NB4 (cell line): ENCODE measurements at places on chromosomes 13 and 19.

DNA sequence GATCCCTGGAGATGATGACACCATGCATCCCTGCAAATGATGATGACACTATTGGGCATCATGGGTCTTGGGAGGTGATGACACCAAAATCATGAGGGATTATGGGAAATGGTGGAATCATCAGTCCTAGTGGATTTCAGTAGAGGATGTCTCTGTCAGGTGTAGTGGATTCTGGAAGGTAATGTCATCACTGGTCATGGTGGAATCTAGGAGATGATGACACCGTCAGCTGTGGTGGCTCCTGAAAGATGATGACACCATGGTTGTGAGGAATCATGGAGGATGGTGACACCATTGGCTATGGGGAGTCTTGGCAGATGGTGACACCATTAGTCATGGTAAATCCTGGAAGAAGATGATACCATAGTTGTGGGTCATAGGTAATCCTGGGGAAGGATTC, 11.9 kb downstream of the SHISA7 start:
- DNase-seq, result no peak

DNA sequence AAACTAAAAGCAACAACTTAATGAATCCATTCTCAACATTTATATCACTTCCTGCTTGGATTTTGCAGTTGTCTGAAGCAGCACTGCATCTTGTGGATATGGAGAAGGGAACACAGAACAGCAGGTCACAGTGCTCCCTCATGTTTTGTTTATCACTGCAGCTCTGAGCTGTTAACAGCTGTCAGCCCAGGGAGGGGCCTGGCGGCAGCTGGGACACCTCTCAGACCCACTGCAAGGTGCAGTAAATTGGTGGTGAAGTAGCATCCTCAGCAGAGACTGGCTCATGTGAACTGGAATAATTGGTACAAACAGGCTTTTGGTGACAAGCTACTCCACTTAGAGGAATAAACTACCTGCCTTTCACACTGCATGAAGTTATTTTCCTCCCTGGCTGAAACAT, 170.4 kb downstream of the LIG4 start:
- no peak for DNase-seq

DNA sequence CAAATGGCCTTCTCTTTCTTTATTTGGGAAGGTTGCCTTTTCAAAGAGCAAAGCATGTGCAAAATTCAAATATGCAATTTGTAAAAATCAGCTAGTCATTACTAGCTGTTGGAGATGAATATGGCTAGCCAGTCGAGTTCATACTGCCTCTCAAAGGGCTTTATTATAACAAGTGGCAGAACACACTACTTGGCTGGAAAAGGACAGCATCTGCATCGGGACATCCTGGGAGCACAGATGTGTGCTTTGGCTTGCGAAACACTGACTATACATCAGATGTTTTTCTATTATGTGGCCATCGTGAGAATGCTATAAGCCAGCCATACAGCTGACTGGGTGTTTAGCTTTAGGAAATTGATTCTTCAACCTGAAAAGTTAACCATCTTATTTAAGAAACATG, 424.2 kb downstream of the KCTD12 start:
- no peak for DNase-seq

GRCh38 chr13:29758531-29759114, 91.8 kb downstream of the UBL3 start:
- DNase-seq, result peak; percentile 97

- no peak for DNase-seq
These were observed 54.5 kb downstream of the STK24 start for GRCh38 chr13:98522371-98522770.

- no peak for DNase-seq
These were observed 43.3 kb upstream of the GPC6 start for GRCh38 chr13:93183302-93183701.

DNA sequence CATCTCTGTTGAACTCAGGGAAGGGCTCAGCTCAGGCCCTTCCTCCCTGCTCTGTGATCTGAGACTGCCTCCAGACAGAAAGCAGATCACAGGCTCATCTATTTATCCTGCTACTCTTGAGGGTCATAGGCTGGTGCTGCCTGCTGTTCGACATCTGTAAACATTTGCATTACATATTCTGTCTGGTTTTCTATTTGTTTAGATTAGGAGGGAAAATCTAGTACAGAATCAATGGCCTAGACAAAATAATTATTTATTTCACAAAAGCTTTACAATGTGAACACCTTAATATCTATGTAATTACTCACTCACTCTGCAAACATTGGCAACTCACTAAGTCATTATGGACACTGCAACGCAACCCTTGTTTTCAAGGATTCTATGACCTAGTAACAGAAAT, 43.0 kb downstream of the CEP89 start:
- no peak for DNase-seq

- peak; percentile 90 for DNase-seq
These were observed 47.7 kb upstream of the USPL1 start for GRCh38 chr13:30569901-30570576.

DNA sequence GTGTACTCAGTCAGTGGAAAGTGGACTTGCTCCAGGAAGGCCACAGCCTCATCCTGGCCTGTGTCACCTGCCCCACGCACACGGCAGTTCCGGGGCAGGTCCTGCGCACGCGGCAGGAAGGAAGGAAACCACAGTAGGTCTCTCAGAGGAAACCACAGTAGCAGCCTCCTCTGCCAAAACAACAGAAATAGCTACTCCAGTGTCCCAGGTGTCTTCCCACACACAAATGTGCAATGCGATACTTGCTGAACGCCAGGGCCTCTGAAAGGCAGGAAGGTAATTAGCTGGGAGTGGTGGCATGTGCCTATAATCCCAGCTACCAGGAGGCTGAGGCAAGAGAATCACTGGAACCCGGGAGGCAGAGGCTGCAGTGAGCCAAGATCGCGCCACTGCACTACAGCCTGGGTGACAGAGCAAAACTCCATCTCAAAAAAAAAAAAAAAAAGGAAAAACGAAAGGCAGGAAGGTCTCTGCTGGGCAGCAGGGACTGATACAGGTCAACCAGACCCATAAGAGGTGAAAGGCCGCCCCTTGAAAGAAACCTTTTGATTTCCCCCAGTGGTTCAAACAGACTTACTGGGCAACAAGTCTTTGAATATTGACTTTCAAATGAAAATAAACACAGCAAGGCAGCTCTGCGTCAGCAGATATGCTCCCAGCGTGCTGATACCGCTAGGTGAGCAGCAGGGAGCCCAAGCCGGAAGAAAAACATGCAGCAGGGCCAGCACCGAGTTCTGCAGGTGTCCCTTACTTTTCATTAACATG, 49.5 kb downstream of the CRYL1 start:
- peak; percentile 39 for DNase-seq

DNA sequence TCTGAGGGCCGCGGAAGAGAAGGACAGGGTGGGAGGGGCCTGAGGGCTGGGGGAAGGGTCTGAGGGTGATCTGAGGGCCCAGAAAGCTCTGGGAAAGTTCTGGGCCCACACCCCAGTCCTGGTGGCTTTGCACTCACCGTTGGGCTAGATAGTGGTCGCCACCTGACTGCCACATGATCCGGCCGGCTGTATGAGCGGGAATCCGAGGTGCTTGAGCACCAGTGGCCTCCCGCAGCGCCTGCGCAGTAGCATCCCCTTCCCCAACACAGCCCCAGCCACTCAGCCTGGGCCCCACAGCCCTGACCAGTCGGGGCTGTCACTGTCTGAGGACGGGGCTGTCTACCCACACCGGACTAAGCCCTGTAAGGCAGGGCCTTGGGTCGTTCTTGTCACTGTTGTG, 15.0 kb downstream of the PRODH2 start:
- DNase-seq, result no peak

DNA sequence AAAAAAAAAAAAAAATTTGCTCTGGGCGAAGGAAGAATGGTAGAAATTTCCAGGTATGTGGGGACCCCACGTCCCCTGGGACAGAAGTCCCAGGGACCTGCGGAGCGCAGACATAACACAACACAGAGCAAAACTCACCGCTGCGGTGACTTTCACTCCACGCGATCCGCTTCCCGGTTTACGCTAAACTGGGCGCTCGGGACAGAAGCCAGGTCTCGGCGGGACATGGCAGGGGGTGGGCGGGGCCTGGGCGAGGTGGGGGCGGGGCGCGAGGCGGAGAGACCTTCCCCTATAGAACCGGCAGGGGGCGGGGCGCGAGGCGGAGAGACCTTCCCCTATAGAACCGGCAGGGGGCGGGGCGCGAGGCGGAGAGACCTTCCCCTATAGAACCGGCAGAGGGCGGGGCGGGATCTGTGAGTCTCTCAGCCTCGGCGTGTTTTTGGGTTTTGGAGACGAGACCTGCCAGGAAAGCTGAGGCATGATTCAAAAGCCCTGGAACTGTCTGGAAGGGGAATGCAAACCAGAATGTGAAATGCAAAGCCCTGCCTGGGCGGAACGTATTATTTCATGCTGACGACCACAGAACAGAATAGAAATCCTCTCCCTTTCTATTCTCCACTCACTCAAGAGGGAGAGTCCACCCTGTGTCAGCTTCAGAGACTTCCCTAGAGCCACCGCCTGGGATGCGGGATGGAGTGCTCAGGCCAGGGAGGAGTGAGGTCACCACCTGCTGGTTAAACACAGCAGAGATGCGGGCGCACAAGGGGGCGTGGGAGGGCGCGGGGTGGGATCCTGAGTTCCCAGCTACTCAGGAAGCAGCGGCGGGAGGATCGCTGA, 20.2 kb upstream of the ERVV-1 start:
- peak; percentile 81 for DNase-seq

DNA sequence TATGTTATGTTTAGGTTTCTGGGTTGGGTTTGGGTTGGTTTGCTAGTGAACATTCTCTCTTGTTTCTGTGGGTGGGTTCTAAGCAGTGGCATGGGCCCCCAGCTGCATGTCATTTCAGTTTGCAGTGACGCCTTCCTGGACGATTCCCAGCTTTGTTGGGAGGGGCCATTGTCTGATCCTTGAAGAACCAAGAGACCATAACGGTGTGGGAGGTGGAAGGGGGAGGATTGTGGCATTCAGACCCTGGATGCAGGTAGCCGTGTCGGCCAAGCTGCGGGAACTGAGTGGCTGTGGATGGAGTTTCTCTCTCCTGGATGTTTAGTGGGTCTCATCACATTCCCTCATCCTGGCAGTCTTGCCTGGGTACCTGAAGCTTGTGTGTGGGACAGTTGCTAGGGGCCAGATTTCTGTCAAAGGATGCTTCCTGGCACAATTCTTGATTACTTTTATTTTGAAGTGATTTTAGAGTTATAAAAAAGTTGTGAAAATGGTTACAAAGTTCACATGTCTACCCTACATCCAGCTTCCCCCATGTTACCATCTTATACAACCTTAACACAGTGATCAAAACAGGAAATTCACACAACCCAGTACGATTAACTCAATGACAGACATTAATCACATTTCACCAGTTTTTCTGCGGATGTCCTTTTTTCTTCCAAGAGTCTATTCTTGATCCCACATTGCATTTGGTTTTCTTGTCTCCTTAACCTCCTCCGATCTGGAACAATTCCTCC, 123.8 kb downstream of the SIPA1L3 start:
- no peak for DNase-seq

GRCh38 chr13:97120346-97120745, 101.8 kb upstream of the MBNL2 start:
- no peak for DNase-seq

DNA sequence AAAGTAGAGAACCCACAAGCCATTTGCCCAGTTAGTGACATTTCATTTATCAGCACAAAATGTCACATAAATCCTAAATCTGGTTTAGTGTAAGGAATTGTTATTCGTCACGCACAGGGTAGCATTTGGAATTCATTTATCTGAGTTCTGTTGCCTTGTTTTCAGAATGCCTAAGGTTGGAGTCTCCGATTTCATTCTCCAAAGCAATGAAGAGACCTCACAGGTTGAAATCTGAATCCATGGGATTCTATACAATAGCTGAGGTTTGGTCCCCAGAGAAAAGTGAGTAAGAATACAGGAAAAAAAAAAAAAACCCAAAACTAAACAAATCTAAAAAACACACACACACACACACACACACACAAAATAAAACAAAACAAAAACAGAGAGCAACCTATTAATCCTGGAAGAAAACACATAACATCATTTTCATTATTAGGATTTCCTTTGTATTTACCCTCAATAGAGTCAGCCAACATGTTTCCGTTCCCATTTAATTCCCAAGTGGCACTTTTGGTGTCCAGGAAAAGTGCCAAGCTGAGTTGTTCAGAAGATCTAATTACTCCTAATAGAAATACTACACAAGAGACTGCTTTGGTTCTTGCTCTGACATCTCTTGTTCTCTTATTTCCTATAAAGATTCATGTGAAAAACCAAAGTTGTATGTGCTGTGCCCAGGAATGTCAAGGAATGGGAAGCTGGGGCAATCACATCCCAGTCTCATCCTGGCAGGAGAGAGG, 36.2 kb upstream of the LRCH1 start:
- DNase-seq, result no peak

- peak; percentile 71 for DNase-seq
These were observed 1.7 kb downstream of the ELL start for GRCh38 chr19:18519962-18520847.

- DNase-seq, result no peak
These were observed 20.9 kb upstream of the KLF2 start for GRCh38 chr19:16303755-16304154.

DNA sequence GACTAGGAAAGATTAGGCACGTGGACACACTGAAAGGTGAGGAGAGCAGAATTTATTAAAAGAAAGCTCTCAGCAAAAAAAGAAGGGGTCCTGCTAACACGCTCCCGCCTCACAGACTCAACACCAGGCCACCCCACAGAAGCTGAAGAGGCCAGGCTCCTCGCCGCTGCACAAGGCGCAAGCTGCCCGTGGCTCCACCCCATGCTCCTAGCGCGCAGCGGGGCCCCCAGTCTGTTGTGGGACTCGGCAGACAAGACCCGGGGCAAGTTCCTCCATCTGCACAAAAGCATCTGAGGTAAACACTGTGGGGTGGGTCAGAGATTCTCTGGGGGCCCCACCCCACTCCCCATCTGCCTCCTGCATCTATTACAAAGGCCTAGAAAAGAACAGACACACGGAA, 1462.4 kb downstream of the EFNB2 start:
- DNase-seq, result no peak

DNA sequence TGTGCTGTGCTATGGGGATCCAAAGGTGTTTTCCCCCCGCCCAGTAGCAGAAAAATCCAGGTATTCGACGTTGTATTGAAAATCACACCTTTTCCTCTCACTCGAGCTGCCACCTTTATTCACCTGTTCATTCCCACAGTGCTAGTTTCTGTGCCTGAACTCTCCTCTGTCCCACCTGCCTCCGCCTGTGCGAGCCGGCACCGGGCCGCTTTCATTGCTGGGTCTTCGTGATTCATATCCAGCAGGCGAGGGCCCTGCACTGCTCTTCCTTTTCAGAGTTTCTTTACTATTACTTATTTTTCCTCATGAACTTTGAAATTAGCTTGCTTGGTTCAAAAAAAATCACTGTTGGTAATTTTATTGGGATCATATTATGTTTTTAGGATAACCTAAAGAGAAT, 42.4 kb upstream of the SOX1 start:
- no peak for DNase-seq

GRCh38 chr19:2362046-2362969, 2.2 kb downstream of the TMPRSS9 start:
- no peak for DNase-seq

- peak; percentile 84 for DNase-seq
These were observed at the start of gene GEMIN7 for GRCh38 chr19:45079063-45079910. TSS of gene GEMIN7 (plus strand) at chr19:45079260. CDS start at chr19:45090115, 10,855 bp downstream.

- no peak for DNase-seq
These were observed 617.2 kb downstream of the SLITRK5 start for GRCh38 chr13:88288326-88288725.

GRCh38 chr19:14476673-14477401, 1.7 kb upstream of the PTGER1 start:
- peak; percentile 77 for DNase-seq

- no peak for DNase-seq
These were observed 2.6 kb downstream of the GARRE1 start for GRCh38 chr19:34256835-34257558.
